SK-N-MC (cell line): ENCODE measurements at places on chromosomes 1 and 21.

GRCh38 chr1:2452201-2452931 lies 23.7 kb upstream of the PLCH2 start:
- no peak for DNase-seq

DNA sequence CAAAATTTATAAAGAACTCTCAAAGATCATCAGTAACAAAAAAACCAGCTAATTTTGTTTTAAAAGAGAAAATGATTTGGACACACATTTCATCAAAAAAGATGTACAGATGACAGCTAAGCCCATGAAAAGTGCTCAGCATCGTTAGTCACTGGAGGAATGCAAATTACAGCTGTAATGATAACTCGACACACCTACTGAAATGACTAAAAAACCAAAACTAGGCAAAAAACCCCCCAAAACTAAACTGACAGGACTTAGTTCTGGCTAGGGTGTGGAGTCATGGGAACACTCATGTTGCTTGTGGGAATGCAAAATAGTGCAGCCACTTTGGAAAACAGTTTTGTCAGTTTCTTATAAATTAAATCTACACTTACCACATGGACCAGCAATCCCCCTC lies 59.5 kb downstream of the CNIH3 start:
- DNase-seq = no peak

- no peak for DNase-seq
These were observed 145.3 kb downstream of the PLPP3 start for GRCh38 chr1:56434025-56434424.

- no peak for DNase-seq
These were observed 5.6 kb upstream of the LRRC3 start for GRCh38 chr21:44449473-44450363.

GRCh38 chr1:16147156-16147926 lies 8.5 kb downstream of the EPHA2 start:
- no peak for DNase-seq

GRCh38 chr1:110463725-110464124 lies 12.8 kb downstream of the PROK1 start:
- no peak for DNase-seq

GRCh38 chr1:215779729-215780128 lies 212.6 kb downstream of the KCTD3 start:
- DNase-seq = no peak

DNA sequence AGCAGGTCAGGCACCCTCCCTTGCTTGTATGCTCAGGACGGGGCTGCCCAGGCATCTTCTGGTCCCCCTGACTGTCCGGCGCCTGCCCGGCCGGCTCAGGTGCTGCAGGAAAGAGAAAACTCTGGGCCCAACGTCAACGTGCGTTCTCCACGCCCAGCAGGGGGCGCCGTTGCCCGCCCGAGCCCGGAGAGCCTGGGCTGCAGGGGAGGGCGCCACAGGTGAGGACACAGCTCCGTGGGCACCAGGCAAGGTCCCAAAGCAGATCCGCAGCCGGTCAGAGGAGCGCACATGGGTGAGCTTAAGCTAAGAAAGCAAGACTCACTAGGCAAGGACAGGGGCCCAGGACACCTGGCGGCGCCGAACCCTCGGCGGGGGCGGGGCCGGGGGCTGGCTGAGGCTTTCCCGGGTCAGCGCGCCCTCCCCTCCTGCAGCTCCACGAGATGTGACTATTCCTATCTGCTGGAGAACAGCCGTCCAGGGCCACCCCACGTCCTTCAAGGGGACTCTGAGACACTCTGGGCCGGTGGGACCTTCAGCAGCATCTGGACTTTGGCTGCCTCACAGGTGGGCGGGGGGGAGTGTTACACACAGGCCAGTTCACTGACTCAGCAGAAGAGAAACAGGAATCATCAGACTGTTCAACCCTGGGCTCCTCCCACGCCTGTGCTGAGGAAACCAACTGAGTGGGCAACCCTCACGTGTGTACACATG lies 29.3 kb downstream of the KRTAP10-1 start:
- DNase-seq = no peak

DNA sequence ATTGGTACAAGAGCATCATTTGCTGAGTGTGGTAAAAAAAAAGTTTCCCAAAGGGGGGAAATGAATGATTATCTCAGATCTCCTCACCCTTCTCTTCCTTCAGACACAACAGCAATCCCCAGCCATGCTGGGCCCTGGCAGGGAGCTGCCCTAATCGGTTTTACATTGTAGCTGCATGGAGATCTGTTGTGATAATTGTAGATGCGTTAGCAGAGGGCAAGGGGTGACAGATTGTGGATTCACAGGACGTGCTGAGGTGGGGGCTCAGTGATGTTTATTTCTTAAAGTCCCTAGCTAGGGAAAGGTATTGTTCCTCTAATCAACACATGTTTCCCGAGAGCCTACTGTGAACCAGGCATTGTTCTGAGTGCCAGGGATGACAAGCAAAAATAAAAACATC lies 304.1 kb downstream of the PBX1 start:
- DNase-seq = no peak

DNA sequence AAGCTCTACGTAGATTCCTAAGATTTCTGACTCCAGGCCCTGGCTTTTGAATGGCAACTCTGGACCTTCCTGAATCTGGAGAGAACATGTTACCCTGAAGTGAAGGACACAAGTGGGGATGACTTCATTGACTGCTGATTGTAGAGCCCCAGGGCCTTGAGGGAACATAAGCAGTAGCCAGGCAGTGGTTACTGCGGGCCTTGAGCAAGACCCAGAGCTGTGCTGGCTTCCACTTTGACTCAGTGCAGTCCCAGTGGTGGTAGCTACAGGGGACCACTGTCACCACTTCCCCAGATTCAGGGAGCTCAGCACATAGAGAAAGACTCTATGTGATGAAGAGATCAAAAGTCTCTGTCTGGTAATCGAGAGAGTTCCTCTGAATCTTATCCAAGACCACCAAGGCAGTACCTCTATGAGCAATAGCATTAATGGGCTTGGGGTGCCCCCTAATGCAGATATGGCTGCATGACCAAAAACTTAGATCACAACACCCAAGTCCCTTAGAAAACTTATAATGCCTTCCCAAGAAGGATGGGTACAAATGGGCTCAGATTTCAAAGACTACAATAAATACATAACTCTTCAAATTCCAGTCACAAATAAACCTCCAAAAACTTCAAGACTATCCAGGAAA lies 1278.3 kb downstream of the AMY1C start:
- no peak for DNase-seq

DNA sequence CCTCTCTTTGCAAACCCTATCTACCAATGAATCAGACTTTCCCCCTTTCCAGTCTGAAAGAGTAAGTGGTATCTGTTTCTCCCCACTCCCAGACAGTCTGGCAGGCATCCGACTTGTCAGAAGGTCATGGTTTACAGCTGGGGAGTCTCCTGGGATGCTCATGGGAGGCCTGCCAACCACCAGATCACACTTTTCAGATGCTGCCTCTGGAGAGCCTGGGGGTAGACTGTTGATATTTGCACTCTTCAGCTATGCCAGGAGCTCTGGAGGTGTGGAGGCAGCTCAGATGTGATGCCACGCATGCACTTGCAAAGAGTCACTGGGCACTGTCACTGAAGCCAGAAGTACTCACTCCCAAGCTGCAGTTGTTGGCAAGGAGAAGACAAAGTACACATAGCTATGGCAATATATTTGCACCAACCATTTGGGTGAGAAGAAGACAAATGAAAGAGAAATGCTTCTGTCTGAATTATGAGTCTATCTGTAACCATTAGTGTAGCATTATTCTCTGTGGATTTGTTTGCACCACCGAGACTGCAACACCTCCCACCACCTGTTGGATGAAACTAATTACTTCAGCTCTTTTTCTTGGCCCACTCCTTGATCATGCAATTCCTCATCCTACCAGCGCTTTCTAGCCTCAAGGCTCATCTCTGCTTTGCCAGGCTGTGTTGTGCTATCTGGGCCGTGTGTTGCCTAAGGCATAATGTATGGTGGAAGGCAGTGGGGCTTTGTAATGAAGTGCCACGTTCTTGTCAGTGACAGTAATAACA lies 133.0 kb upstream of the SPAG17 start:
- DNase-seq = no peak

GRCh38 chr1:24438423-24438901 lies 22.9 kb downstream of the NIPAL3 start:
- no peak for DNase-seq

GRCh38 chr1:84570436-84571149 lies 3.6 kb downstream of the CTBS start:
- no peak for DNase-seq

- no peak for DNase-seq
These were observed 89.0 kb downstream of the CAMTA1 start for GRCh38 chr1:6874298-6874697.

GRCh38 chr1:203104789-203105390 lies 19.1 kb upstream of the MYOG start:
- no peak for DNase-seq

DNA sequence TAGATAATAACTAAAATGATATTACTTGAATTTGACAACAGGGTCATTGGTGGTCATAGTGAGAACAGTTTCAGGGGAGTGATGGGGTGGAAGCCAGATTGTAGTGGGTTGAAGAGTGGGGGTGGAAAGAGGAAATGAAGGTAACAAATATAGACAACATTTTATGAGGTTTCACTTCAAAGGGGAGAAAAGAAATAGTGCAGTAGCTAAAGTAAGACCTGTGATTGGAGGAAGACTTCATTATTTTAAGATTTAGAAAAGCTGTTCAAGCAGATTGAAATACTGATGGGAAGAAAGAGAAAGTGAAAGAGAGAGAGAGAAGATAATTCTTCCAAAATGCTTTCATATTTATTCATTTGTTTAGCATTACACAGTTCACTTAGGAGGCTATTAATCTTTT lies 52.0 kb upstream of the KCNA3 start:
- DNase-seq = no peak

GRCh38 chr1:15618077-15618654 lies 908 bp downstream of the DDI2 start:
- no peak for DNase-seq
